Hippocampal formation (tissue), 2 donors: ENCODE measurements at places on chromosomes 5 and 9.

- no peak for DNase-seq
These were observed 71.3 kb upstream of the FCN2 start for GRCh38 chr9:134809292-134809691.

DNA sequence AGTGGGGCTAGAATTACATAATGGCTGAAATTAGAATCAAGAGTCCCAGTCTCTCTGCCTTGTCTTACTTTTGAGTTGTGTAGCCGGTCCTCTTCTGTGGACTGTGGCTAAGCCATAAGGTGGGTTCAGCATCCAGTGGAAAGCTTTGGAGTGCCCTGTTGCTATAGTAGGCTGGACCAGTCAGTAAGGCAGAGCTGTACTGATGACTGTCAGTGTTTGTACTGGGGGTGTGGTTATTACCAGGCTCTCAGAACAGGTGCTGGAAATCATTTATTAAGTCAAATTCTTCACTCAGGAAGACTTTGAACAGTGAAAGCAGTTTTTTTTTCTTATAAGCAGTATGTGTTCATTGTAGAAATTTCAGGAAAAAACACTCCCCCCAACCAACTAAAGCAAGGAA lies 129.4 kb downstream of the ZSWIM6 start:
- no peak for DNase-seq

DNA sequence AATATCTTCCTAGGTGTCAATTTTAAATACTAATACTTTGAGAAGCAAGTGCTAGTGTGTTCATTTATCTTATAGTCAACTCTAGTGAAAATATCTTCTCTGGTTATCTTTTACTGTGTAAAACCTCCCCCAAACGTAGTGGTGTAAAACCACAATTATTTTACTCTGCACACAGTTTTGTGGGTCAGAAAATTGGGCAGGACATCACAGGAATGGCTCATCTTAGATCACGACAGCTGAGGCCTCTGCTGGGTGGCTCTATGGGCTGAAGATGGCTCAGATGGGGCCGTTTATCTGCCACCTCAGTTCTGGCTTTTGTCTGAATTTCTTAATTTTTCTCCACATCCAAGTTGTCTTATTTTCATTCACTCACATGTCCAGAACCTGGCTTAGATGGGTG lies 457.2 kb upstream of the ACTBL2 start:
- no peak for DNase-seq

- no peak for DNase-seq
These were observed 1749.0 kb upstream of the C9orf72 start for GRCh38 chr9:29322240-29322639.

GRCh38 chr9:35854091-35854762 lies 16.0 kb downstream of the OR13J1 start:
- no peak for DNase-seq

DNA sequence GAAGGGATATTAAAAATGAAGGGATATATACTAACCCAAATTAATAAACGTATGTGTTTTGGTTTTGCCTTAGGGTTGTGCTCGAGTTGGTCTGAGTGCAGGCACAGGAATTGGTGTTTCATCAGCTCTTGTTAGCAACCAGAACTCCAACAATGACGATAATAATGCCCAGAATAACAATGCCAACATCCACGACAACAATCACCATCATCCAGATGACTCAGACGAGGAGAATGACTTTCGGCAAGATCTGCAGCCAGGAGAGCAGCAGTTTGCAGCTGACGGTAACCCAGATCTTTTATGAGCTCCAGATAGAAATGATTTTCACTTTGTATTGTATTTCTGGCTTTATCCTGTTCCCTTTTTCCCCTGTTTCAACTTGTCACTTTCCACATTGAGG lies 33.2 kb downstream of the FBXO38 start:
- DNase-seq = no peak

- DNase-seq = no peak
These were observed 3.6 kb downstream of the SURF6 start for GRCh38 chr9:133332381-133332730.
